ENCODE measurements at places on chromosomes 3 and 15.

DNA sequence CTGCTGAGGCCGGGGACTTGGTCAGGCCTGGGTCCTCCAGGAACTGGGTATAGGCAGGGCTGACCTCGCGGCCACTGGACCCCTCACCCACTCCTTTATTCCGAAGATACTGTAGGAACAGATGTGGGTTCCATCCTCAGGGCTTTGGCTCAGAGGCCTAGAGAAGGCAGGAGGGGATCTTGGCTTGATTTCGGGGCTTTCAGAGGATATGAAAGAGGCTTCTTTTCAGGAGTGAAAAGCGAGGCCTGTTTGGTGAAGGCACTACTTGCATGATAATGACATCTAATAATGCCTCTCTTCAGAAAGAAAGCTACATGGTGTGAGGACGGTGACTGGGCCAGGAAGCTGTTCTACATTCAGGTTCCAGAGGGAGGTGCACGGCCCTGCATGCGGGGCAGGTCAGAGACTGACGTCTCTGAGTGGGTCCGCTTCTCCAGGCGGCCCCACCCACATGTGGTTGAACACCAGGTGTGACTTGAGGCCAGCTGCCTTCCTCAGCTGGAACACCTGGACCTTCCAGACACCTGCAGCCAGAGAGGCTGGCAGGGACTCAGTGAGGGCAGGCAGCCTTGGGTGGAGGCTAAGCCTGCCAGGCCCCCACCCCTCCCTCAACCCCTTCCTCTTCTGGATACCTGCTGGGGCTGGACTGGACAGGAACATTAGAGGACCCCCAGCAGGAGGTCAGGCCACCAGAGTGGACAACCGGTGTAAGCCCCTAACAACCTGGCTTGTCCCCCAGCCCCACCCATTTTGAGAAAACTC is 31.1 kb upstream of the HHATL start:
- no peak for DNase-seq

DNA sequence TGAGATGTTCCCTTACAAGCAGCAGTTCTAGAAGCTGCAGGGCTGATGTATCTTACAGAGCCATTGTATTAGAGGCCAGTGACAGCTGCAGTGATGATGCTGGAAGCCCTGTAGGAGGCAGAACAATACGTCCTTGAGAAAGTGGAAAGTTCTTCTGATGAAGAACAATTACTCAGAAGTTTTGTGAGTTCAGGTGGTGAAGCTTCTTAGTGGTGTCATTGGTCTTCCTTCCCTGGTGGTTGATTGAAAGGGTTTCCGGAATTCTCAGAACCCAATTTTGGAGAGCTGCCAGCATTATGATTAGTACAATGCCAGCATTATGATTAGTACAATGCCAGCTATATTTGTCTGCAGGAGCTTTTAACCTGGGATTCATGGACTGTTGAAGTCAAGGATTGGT is 356.4 kb downstream of the MFSD1 start:
- DNase-seq: no peak

DNA sequence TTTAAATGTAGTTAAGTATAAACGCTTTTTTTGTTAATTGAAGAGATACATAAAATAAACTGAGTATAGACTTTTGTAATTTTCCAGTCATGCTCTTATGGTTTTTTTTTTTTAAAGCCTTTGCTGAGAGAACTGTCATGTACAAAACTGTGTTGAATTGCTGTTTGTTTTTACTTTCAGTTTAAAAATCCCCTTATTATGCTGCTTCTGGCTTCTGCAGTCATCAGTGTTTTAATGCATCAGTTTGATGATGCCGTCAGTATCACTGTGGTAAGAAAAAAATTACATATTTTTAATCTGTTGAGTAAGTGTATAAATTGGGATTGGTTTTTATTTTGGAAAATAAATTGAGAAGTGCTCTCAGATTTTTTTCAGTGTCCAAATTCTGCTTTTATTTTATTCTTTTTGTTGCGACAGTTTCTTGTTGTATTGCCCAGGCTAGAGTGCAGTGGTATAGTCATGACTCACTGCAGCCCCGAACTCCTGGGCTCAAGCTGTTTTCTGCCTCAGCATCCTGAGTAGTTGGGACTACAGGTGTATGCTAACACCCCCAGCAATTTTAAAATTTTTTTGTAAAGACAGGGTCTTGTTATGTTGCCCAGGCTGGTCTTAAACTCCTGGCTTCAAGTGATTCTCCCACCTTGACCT is 40.7 kb downstream of the ATP2C1 start:
- DNase-seq: no peak

GRCh38 chr3:179809639-179810038 is 156.8 kb downstream of the USP13 start:
- DNase-seq: no peak

- DNase-seq: peak; percentile 24
Observed at GRCh38 chr3:192207651-192208050, 519.7 kb downstream of the FGF12 start.

DNA sequence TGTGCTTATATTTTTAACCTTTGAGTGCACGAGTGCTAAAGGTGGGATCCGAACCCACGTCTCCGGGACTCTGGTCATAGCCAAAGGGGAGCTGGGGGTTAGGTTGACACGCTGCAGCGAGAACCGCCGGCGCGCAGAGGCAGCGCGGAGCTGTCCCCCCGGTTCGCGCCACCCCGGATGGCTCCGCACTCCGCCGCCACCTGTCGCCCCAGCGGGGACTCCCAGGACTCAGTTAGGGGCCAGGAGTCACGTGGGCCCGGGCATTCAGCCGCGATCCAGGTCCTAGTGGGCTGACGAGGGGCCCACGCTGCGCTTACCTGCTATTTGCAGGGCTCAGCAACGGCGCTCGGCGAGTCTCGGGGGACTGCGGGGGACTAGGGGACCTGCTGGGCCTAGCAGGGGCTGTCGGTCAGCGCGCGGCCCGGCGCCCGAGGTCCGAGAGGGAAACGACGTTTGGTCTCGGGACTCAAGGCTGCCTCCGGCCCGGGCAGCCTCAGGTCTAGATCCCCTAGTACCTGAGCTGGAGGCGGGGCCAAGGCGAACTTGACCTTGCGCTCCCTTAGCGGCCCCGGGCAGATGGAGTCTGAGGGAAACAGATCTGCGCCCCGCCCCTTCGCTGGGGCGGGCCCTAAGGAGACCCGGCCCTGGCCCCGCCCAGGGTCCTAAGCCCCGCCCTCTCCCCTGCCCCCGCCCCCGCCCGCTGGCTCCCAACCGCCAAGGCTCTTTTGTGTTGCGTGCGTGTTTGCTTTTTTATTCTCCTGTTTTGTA is at the start of gene NMNAT3:
Gene NMNAT3 (minus strand): TSS at position 585 of the 768 bp plus-strand sequence. CDS start 50,248 bp downstream, outside the sequence.
- peak; percentile 90 for DNase-seq

GRCh38 chr15:65409036-65409631 is 13.6 kb downstream of the IGDCC4 start:
- no peak for DNase-seq

DNA sequence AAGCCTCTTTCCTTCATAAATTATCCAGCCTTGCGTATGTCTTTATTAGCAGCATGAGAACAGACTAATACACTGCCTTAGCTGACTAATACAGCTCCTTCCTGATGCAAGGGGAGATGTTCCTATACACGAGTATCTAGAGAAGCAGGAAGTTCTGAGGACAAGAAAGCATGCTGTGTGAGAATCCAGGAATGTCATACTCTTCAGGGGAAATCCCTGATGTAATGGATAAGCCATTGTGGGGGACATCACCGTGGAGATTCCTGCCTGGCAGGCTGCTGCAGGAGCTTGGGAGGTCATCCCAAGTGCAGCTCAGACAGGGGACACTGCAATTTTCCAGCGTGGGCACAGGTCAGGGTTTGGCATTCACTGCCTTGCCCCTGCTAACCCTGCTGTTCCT is 476.9 kb downstream of the NR2F2 start:
- DNase-seq: no peak

DNA sequence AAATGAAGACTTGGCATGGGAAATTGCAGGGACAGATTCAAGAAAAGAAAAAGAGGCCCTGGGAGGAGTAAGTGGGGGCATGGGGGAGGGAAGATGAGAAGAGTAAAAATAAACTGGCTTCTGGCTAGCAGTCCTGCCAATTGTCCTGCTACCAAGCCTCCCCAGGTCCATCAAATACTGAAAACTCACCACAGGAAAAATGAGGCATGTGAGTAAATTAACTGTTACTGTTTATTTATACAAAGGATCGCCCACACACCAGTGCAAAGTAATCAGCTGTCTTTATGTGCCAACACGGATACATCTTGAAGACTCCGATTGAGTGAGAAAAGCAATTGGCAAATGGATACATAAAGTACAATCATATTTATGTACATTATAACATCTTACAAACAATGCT is 10.7 kb upstream of the KLHL25 start:
- DNase-seq: no peak

DNA sequence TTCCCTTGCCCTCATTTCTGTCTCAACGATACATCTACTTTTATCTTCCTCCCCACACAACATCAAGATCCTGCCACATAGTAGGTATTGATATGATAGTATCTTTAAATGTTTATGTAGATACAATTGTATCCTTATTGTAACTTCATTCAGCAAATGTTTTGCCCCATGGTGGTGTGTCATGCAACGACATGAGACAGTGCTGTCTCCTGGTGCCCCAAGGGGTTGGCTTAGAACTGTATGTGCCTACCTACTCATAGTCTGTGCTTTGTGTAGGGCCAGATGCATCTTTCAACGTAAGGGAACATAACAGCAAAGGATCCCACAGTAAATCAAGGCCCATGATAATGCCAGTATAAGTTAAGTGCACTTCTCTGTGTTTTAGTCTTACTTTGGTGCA is 2.8 kb upstream of the CD47 start:
- no peak for DNase-seq

DNA sequence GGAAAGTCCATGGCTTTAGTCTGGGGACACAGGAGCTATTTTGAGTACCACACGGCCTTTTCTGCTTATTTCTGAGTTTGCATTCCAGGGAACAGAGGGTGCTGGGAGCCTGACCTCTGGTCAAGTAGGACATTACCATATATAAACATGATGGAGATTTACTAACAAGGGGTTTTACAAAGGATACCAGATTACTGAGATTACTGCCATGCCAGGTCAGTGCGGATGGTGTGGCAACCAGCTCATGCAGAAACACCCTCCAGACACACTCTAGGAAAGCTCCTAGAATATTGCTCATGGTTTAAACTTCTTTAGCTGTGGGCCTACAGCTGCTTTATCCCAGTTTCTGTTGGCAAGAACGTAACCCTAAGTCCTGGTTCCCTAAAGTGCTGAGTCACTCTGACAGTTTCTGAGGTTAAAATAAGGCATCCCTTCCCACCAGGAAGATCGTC is 54.3 kb upstream of the AGTR1 start:
- DNase-seq: no peak
